ENCODE measurements at places on chromosomes 2 and 18.

DNA sequence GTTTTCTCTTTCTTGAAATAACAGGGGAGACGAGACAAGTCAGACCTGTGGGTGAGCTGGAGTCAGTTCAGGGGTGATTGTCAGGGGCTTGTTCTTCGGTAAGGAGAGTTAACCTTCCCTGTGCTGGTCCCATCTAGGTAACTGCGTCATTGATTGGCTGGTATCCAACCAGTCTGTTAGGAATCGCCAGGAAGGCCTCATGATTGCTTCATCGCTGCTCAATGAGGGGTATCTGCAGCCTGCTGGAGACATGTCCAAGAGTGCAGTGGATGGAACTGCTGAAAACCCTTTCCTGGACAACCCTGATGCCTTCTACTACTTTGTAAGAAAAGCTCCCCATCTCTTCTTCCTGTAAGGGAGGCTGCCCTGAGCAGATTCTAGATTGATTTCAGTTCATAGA lies 21.3 kb downstream of the PLEK start:
- no peak for DNase-seq

GRCh38 chr2:230798769-230799399 lies 65.9 kb upstream of the ITM2C start:
- DNase-seq = peak; percentile 80

DNA sequence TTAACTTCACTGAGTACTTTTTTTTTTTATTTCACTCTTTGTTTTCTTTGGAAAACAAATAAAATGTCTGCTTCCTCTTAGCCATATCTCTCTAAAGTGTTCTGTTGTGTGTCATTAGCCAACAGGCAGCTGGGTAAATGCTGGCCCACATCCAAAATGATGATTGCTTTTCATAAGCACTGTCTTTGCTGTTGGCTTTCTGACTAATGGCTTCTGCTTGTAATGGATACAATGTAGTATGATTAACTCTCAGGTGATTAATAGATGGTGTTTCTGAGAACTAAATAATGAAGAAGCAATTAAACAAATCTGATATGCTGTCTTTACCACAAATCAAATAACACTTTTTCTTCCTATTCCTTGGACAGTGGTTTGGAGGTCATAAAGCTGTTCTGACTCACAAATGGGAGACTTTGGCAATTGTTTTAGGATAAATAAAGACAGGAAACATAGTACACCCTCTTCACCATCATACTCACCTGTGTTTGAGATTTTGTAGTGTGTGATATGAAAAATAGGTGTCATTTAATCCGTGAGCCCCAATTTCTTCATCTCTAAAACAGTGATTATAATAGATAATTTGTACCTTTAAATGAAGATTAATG lies 888.4 kb downstream of the TSN start:
- DNase-seq = no peak

DNA sequence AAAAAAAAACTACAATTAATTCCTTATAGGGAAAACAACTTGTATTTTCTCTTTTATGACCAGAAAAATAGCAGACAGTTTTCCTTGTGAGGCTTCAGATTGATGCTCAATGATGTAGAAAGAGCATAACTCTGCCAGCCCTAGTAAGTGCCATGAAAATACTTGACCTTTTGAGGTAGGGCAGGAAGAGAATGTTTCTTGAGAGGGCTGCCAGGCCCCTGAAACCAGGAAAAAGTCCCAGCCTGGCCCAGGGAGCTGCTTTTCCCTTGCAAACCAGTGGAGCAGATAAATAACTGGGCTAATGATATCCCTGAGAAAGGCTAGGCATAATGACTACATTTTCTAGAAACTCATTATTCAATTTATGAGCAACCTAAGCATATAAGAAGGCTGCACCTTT lies 126.8 kb downstream of the SLC8A1 start:
- DNase-seq = no peak

DNA sequence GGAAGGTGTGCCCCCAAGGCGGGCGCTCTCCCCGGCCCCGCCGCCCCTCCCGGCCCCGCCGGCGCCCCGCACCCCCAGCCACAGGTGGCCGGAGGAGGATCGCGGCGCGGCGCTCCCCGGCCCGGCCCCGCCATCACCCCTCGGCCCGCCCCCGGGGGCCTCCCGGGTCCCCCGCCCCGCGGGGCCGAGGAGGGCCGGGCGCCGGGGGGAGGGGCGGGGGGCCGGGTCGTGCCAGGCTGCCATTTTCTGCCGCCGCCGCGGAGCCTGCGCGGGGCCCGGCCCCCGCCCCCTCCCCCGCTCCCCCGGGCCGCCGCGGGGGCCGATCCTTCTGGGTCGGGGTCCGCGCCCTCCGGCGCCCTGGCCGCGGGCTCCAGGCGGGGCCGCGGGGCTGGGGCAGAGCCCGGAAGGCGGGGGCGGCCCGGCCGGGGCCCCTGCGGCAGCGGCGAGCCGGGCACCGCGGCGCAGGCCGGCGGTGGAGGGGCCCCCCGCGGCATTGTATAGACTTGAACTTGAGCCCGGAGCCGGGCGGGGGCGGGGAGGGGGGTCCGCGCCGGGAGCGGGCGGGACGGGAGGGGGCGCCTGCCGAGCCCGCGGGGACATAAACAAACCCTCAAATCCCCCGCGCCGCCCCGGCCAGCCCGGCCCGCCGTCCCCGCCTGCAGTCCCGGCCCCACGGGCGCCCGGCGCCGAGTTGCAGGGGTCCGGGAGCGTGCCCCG lies 556 bp downstream of the DNMT3A start:
- DNase-seq = no peak

DNA sequence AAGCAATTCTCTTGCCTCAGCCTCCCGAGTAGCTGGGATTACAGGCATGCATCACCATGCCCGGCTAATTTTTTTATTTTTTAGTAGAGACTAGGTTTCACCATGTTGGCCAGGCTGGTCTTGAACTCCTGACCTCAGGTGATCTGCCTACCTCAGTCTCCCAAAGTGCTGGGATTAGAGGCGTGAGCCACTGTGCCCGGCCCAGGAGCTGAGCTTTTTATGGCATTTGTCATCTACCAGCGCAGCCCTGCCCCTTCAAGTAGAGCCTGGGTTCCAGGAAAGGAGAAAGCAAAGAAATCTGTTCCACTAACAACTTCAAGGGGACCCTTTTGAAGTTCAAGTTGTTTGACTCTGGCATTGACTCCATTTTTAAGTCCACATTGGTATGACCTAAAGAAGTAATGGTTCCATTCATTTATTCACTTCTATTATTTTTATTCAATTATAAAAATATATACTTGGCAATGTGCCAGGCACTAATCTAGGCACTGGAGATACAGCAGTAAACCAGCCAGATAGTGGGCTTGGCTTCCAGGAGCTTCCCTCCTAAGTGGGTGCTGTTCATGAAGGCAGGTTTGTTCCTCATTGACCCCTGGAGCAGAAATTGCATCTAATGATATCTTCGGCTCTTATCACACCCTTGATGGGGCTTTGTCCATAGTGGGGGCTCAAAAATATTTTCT lies 8.0 kb upstream of the SFTPB start:
- DNase-seq = no peak

DNA sequence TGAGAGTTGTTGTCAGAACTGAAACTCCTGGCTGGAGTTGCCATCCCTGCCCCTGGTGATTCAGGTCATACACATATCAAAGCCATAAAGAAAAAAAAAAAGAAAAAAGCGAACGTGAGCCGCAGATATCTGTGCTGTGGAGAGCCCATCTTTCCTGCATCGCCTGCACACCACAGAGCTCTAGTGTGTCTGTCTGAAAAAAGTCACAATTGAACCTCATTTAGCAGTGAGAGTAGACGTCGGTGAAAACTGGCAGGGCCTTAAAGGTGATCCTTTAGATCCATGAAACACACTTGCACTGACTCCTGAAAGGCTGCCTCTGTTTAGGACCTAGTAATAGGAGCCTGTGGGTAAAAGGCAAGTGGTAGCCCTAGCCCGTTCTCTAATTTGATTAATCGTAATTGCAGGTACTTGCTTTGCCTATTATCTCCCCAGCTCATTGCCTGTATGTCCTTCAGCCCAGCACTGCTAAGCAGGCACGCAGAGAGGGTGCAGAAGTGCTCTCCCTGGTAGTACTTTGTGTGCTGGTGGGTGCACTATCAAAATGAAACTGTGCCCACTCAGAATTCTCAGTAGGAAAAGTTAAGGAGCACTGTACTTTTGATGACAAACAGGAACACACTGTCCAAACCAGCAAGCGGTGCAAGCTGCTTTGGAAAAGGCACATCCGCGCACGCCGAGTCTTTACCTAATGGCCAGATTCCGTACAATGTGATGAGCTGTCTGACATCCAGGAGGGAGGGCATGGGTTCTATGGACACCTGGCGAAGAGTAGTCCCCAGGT lies 103.5 kb upstream of the ASB18 start:
- DNase-seq = no peak

DNA sequence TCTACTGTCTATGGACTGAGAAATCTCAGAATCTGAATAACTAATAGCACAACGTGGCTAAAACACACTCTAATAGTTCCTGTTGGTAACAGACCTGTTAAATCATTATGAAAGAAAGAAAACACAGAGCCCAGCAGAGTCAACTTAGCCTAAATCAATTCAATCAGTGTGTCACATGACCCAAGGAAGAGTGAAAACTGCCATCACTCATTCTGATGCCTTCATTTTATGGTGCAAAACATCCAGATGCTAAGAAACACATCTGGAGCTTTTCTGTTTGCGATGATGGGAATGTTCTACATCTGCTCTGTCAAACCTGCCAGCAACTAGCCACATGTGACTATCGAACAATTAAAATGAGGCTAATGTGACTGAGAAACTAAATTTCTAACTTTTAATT lies 295.7 kb upstream of the TRIB2 start:
- no peak for DNase-seq

- no peak for DNase-seq
Measured at GRCh38 chr2:178258916-178259315, 64.6 kb downstream of the OSBPL6 start.

Measured in activated CD4-positive, alpha-beta T cell treated with anti-CD3 and anti-CD28 coated beads, Interleukin-2, amount 10 ng/mL, durations not matched to agents 7 days and 5 days (primary cell).